Stimulated activated CD4-positive, alpha-beta T cell treated with anti-CD3 and anti-CD28 coated beads, Interleukin-4, amount 100 ng/mL, for 1 hour (primary cell): ENCODE measurements at places on chromosomes 11 and 22.

DNA sequence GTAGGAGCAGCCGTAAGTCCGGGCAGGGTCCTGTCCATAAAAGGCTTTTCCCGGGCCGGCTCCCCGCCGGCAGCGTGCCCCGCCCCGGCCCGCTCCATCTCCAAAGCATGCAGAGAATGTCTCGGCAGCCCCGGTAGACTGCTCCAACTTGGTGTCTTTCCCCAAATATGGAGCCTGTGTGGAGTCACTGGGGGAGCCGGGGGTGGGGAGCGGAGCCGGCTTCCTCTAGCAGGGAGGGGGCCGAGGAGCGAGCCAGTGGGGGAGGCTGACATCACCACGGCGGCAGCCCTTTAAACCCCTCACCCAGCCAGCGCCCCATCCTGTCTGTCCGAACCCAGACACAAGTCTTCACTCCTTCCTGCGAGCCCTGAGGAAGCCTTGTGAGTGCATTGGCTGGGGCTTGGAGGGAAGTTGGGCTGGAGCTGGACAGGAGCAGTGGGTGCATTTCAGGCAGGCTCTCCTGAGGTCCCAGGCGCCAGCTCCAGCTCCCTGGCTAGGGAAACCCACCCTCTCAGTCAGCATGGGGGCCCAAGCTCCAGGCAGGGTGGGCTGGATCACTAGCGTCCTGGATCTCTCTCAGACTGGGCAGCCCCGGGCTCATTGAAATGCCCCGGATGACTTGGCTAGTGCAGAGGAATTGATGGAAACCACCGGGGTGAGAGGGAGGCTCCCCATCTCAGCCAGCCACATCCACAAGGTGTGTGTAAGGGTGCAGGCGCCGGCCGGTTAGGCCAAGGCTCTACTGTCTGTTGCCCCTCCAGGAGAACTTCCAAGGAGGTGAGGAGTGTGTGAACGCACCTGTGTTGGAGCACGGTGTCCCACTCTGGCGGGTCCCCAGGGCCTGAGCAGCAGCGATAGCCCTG lies at the start of gene TAGLN:
TAGLN (plus strand) TSS at position 318 of the 863 bp plus-strand sequence. CDS start 3,644 bp downstream, outside the sequence.
- DNase-seq, result no peak

- no peak for DNase-seq
These were observed 356.9 kb upstream of the LRRC4C start for GRCh38 chr11:41816396-41816795.

DNA sequence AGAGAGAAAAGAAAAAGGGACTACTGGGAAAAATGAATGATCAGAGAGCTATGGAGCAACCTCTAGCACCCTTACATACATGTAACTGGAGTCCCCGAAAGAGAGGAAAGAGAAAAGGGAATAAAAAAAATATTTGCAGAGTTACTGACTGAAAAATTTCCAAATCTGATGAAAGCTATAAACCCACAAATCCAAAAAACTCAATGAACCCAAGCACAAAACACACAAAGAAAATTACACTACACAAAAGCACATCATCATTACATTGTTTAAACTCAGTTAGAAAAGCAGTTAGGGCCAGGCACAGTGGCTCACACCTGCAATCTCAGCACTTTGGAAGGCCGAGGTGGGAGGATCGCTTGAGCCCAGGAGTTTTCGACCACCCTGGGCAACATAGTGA lies 6.7 kb downstream of the VPS37C start:
- no peak for DNase-seq

DNA sequence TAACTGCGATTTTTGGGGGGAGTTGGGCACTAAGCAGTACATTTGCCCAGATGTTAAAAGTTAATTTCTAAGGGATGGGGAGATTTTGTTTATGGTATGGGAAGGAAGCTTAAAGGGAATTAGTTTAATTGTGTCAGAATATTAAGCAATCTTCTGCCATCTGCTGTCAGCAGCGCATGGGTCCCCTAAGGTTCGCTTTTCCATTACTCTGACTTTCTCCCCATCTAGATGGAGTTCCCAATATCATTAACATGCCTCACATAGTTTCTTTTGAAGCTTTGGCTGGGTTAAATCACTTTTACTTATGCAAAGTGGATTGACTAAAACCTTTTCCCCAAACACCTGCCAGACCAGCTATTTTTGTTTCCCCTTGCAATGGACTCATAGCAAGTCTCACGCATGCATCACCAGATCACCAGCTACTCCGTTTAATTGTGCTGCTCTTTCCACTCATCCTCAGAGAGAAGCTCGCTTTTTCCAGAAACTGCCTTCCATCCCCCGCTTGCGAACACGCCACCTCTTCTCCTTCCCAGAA lies 172.7 kb downstream of the FAT3 start:
- DNase-seq, result no peak

- DNase-seq, result no peak
These were observed 24.4 kb upstream of the A4GALT start for GRCh38 chr22:42745118-42745517.

GRCh38 chr22:49007013-49007653 lies 820.5 kb downstream of the BRD1 start:
- DNase-seq, result no peak

GRCh38 chr11:130162733-130163132 lies 3.2 kb downstream of the ST14 start:
- DNase-seq, result no peak

DNA sequence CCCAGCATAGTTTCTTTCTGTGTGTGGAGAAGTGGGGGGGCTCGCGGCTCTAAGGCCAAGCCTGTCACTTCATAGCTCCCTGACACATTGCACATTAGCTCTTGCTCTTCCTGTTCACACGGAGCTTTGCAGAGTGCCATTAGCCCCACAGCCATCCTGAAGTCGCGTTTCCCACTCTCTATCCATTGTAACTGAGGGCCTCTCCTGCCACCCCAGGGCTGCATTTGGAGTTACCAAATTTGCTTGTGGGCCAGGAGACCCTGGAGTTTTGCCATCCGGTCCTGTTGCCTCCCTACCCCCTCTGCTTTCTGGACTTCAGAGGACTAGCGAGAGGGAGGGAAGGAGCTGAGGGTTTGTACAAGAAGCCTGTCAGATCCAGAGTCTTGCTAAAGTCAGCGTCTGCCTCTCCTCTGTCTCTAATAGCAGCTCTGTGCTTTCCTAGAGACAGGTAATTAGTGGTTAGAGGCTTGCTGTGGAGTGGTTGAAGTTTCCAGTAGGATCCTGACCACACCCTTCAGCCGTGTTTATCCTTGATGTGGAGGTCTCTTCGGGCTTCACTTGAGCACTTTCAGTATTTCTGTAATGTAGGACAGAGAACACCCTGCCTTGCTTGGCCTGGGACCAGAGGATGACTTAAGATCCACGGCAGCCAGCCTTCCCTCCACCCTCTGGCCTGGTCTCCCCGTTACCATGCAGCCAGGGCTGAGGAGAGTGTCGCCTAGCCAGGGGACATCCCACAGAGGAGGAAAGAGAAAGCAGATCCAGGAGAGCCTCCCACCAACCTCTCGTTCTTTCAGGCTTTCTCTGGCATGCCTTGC lies 14.1 kb downstream of the DCPS start:
- no peak for DNase-seq

DNA sequence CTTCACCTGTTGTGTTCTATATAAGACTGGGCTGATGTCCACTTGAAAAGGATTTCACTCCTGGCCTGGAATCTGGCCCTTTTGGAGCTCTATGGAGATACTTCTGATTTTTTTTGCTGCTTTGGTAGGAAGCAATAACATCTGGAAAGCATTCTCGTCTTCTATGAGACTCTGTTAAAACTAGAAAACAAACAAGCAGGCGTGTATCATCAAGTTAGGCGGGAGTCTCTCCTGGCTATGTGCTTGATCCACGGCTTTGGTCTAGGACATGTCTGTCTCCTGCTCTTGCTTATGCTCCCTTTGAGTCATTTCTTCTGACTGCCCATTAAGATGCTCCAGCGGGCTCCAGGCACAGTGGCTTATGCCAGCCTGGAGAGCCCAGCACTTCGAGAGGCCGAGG lies 121.4 kb upstream of the TTC12 start:
- DNase-seq, result no peak

DNA sequence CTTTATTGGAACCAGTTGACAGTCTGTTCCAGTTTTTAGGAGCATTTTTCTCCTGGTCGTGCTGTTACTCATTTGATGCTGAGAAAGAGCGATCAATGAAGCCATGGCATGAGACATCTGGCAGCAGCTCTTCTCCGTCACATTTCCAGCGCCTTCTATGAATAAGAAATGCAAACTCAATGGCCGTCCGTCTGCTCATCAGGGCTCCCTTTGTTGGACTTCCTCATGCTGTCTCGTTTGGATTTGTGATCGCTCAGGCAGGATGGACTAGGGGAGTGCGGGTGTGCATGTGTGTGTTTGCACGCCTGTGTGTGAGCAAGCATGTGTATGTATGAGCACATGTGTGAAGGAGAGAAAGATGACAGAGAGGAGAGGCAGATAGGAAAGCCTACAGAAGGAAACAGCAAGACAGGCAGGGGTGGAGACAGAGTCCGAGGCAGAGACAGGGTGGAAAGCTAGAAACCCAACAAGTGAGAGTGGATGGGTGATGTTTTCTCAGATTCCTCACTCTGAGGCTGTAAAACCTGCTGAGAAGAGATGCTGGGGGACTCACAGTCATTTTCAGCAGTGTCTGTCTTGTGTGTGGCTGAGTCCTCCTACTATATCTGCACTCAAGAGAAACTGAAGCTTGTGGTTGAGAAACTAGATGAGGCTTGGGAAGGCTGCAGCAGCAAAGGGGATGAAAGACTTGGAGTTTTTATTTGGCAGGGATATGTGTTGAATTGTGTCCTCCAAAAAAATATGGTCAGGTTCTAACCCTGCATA lies 56.0 kb upstream of the CLMP start:
- no peak for DNase-seq

GRCh38 chr22:42610186-42610585 lies 4.5 kb downstream of the POLDIP3 start:
- DNase-seq, result no peak

GRCh38 chr11:82738091-82738490 lies 4.4 kb upstream of the FAM181B start:
- no peak for DNase-seq

GRCh38 chr11:34696862-34697261 lies 76.0 kb downstream of the EHF start:
- no peak for DNase-seq

DNA sequence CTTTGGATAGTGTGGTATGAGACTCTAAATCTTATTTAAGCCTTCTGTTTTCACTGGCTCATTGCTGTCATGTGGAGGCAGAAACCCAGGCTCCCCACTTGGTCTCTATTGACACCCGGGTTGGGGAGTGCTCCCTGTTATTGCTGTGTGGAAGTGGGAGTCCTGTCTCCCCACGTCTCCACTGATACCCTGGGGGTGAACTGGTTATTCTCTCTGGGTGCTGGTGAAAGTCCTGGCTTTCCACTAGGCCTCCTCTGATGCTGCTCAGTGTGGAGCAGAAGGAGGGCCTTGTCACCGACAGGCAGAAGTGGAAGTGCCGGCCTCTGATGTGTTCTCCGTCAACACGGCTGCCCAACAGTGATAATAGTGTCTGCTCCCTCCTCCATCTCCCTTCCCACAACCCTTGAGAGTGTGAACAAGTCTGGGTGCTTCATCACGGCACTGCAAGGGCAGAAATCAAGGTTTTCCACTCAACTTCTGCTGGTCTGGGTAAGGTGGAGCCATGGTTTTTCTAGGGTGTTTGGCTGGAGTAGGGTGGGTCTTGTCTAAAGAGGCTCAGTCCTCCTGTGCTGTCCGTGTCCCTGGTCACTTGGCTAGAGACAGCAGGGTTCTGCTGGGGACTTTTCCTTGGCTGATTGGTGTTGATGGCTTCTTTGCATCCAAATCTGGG lies 240.7 kb upstream of the B3GAT1 start:
- DNase-seq, result no peak

DNA sequence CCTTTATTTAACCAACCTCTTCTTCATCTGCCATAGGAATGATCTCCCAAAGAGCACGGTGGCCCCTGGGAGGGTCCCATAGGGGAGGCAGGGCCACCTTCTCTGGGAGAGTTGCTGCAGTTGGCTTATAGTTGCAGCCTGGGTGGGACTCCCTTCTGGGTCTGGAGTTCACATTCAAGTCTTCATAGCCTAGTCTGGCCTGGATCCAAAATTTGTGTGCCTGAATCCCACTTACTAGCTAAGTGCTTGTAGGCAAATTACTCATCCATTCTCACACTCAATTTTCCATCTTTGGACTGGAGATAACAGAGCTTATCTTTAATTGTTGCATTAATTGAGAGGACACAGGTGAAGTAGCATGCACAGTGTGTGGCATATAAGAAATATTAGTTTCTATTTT lies 163.6 kb downstream of the GRIK4 start:
- no peak for DNase-seq

DNA sequence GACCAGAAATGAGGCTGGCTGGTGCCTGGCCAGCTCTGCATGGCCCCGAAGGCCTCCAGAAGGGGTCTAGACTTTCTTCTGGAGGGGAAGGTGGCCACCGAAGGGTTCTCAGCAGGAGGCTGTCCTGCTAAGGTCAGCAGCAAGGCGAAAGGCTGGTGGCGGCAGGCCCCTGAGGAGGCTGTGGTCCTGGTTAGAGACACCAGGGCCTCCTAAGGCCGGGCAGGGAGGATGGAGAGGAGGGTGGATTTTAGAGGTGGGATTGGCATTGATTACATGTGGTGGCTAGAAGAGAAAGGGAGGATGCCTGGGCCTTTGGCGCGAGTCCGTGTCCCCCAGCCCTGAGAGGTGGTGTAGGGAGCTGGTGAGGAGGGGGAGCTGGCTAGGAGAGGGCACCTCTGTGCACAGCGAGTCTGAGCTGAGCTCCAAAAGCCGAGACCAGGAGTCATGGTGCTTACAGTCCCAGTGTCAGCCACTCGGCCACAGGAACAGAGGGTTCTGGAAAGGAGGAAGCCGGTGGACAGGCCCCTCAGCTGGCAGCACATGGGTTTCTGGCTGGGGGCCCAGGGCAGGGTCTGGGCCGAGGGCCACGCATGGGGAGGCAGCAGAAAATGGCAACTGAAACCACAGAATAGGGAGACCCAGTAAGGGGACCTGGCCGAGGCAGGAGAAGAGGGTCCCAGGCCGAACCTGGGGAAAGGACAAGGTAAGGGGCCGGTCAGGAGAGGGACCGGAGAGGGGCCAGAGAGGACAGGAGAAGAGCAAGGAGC lies 2.5 kb downstream of the FERMT3 start:
- no peak for DNase-seq

- no peak for DNase-seq
These were observed 712.0 kb downstream of the TBC1D22A start for GRCh38 chr22:47474464-47474863.
